ENCODE measurements at places on chromosomes 5 and 9.

DNA sequence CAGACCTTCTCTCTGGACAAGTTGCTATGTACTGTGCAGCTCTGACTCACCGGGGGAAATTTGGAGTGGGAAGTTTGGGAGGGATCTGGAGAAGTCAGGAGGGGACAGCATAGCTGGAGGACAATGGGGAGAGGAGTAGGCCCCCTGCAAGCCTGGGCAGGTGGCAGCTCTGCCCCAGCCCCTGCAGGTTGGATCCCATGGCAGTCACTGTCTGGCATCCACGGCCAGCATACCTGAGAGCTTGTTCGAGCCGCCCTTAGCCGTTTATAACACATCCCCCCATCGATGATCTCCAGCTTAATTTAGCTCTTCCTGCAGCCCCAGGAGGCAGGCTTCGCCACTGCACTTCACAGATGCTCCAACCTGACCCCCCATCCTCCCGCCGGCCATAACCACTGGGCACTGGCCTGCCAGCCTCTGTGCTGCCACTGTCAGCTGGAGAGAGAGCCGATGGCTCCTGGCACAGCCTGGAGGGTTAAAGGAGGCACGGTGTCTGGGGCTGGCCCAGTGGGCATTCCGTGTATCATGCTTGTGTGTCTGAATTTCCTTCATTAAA lies 57.7 kb upstream of the RNU6ATAC start:
- no peak for DNase-seq

DNA sequence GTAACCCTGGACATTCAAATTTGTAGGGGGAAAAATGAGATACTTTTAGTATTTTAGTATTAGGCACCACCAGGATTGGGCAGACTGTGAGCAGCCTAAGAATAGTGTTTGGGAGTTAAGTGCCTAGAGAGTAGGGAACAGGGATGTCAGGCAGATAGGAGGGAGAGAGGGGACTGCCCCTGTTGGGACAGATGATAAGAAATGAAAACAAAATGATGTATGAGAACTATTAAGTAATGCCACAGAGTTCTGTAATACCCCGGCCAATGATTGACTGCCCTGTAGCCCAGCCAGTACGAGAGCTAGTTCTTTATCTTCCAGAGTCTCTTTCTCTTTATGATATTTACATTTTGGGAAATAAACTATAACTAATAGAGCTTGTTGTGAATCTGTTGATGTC lies 24.4 kb downstream of the ARHGAP26 start:
- no peak for DNase-seq

GRCh38 chr5:115758356-115758755 lies 58.1 kb downstream of the CDO1 start:
- DNase-seq: no peak

- DNase-seq: no peak
These were observed 91.5 kb upstream of the TUT7 start for GRCh38 chr9:86445671-86446070.

GRCh38 chr9:37943345-37944265 lies 39.7 kb upstream of the SLC25A51 start:
- DNase-seq: no peak

DNA sequence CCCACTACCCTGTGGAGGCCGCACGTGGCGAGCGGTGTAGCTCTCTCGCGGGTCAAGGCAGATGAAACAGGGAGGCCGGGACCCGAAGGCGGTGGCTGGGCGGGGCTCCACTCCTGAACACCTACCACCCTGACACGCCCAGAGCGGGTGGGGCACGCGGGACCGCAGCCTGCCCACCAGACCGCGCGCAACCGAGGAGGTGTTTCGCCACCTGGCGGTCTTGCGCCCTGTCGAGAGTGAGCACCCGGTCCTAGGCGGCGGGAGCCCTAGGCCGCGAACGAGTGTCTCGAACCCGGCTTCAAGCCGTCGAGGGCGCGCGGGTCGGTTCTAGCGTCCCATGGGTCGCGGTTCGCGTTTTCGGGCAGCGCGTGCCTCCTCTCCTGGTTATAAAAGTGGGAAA lies 2.2 kb upstream of the EXOSC3 start:
- DNase-seq: no peak

- DNase-seq: no peak
These were observed 11.6 kb downstream of the PSIP1 start for GRCh38 chr9:15499139-15499538.

GRCh38 chr9:12640866-12641636 lies 52.1 kb upstream of the TYRP1 start:
- DNase-seq: no peak

GRCh38 chr9:129595903-129596540 lies 24.9 kb downstream of the C9orf50 start:
- no peak for DNase-seq

DNA sequence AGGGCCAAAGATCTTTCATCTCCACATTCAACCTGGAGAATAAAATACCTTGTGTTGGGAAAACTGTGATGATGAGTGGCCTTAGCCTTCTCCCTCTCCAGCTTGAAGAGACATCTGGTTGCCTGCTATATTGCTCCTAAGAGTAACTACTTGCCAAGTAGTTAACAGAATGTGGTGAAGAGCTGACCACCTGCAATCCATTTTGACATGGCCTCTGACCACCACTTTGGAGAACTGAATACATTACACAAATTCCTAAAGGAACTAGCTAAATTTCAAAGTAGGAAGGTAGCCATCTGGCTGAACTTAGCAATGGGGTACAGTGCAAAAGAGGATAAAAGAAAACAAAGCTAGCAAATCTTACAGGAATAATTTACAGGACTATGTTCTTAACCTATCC lies 7.2 kb downstream of the TBCA start:
- no peak for DNase-seq

DNA sequence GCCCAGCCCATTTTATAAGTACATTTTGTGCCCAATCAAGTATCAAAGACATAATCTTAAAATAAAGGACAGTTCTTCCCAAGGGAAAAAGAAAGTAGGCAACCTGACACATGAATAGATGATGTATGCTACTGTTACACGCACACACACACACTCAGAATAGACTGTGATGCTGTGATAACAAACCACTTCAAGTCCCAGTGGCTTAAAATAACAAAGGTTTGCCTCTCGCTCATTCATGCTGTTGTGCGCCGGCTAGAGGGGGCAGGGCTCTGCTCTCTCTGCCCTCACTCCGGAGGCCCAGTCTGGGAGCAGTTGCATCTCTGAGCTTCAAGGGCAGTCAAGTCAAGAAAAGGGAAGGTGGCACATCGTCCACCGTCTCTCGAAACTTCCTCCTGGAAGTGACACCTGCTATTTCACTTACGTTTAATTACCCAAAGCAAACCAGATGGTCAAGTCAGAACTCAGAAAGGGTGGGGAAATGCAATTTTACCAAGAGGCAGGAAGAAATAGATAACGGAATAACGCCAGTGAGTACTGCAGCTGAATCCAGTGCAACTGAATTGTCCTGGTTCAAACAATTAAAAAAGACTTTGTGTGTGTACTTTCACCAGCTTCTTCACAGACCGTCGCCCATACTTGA lies 43.3 kb downstream of the ANKRD33B start:
- DNase-seq: no peak

GRCh38 chr9:71648453-71648852 lies 119.9 kb downstream of the CEMIP2 start:
- DNase-seq: no peak

DNA sequence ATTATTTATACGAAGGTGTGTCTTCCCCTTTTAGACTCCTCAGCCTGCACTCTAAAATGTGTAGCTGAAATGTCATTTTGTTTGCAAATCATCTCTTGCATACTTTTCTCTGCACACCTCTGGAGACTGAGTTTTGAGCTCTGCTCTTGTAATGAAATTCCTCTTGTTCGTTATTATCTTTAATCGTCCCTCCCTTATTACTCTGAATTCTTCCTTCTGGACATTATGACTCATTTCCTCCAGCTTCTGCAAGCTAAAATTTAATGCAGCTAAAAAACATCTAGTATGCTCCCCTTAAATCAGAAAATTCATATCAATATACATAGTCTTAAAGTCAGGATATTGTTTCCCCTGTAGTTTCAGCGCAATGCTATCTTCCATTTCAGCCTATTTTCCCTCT lies 13.5 kb downstream of the ISL1 start:
- DNase-seq: no peak

DNA sequence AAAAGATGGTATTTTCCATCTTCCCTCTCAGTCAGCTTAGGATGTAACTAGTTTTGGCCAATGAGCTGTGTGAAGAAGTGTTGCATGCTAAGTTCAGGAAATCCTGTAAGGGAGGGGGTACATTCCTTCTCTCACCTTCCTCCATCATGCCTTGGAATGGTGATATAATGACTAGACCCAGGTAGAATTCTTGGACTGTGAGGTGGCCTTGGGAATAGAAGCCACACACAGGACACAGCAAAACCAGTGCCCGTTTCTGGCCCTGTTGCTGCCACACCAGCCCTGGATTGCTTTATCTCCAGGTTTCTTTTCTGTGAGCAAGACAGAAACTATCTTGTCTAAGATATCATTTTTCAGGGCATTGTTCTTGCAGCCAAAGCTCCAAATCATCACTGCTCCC lies 10.5 kb upstream of the ZNF354A start:
- no peak for DNase-seq

- DNase-seq: no peak
These were observed 66.2 kb upstream of the CACNA1B start for GRCh38 chr9:137811283-137811870.

- no peak for DNase-seq
These were observed 323.9 kb upstream of the PTGER4 start for GRCh38 chr5:40355846-40356245.

GRCh38 chr5:6358434-6358820 lies 19.9 kb downstream of the MED10 start:
- DNase-seq: no peak

GRCh38 chr5:96648593-96648992 lies 13.6 kb upstream of the CAST start:
- DNase-seq: no peak

DNA sequence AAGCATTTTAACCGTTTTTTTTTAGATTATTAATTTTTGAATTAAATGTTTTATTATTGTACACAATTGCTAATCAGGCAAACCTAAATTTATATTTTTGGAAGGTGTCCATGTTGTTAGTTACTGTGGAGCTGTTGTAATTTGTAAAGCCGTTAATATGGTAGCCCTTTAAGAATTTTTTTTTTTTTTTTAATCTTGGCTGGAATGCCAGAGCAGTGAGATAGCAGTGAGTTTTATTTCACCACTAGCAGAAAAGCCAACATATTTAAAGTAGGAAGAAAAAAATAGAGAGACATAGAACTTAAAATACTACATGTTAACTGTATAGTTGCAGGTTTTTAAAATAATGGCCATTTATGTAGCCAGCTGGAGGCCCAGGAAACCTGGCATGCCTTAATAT lies 35.3 kb upstream of the RNF20 start:
- no peak for DNase-seq

GRCh38 chr9:4489919-4490704 lies at the start of gene SLC1A1:
TSS of gene SLC1A1 (plus strand) at chr9:4490468. CDS start at chr9:4490680, 212 bp downstream.
- DNase-seq: peak; percentile 77

DNA sequence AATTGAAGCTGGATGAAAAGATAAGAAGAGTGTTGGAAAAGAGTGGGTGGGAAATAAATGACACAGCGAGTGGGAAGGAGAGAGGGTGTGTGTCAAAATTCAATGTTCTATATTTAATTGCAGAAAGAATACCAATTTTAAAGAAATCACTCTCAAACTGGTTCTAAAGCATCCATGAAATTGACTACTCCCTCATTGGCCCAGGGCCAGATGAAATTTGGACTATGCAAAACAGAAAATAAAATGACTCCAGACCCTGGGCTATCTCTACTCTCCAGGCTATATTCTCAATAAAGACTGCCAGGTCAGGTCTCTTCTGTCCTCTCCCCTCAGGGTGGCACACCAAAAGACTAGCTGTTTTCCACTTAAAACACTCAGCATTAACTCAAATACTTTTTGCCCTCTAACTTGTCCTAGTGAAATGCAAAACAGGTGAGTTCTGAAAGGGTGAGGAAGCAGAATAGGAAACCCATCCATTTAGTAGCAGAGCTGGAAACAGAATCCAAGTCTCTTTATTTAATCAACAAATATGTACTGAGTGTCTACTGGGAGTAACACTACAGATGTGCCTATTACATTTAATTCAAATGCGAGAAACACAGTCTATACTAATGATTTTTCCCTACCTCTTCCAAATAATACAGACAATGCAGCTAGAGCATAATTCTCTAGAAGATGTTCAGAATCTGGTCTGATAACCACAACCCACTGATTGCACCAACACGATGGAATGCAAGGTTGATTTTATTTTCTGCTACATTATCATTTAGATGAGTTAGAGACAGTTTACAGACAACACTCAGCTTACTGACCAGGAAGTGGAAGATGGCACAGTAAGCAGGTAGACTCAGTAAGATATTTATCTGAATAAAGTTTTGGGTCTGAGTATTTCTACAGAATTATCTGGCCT lies 42.1 kb downstream of the EFCAB9 start:
- DNase-seq: peak; percentile 16

DNA sequence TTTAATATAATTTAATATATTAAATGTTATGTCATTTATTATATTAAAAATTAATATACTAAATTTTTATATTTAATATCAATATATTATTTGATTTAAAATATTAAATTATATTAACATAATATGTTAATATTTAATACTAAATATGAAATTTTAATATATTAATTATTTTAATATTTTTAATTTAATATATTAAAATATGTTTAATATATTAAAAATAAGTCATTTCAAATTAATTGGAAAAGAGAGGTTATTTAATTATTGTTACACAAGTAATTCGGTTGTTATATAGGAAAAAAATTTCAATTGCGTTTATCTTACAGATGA lies 114.2 kb downstream of the LIFR start:
- DNase-seq: no peak

DNA sequence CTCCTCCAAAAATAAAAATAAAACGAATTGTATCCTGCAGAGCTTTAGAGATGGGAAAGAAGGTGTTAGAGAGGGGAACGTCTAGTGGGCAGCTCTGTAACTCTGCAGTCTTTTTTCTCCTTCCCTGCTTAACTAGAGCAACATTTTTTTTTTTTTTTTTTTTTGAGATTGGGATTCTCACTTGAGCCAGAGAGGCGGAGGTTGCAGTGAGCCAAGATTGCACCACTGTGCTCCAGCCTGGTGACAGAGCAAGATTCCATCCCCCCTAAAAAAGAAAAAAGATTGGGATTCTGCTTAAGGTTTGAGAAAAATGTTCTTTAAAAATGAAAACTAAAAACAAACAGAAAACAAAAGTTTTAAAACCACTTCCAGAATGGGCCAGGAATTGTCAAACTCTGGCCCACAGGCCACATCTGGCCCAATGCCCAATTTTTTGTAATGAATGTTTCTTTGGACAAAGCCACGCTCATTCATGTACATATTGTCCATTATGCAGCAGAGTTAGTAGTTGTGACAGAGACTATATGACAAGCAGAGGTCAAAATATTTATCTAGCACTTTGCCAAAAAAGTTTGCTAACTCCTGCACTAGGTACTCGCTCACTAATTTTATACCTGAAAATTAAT lies 98.5 kb downstream of the ZCCHC7 start:
- no peak for DNase-seq

GRCh38 chr9:2163231-2163885 lies 148.2 kb downstream of the SMARCA2 start:
- no peak for DNase-seq

Measured in hepatocyte (in vitro differentiated cells).